ENCODE measurements at places on chromosomes 12 and 14. TPM values are rescaled to one million over a fixed set of nuclear protein-coding genes. Genes with fewer than 3 reads are reported as not detected.

Gene RNU4-1
- under 0.01 TPM for total RNA-seq

Gene TRAF3
- total RNA-seq: 14.0 TPM

Gene SYCP3
- total RNA-seq: not detected

Gene ANG
- 7.9 TPM for total RNA-seq

Gene TAS2R20
- total RNA-seq: 0.65 TPM

Gene TAS2R50
- 0.13 TPM for total RNA-seq

Gene B4GALNT3
- not detected for total RNA-seq

Gene PRICKLE1
- 5.7 TPM for total RNA-seq

Gene TAS2R13
- total RNA-seq: 2.8 TPM

Gene CLEC7A
- under 0.01 TPM for total RNA-seq

Gene RNASE2
- total RNA-seq: not detected

Gene ADAM21
- total RNA-seq: 0.32 TPM

Gene TMEM179
- not detected for total RNA-seq

Gene VWF
- 1.4 TPM for total RNA-seq

Gene AMN
- 0.08 TPM for total RNA-seq

Gene ITGB7
- not detected for total RNA-seq

Gene BATF
- total RNA-seq: not detected

Gene FIGNL2
- 0.13 TPM for total RNA-seq

Gene TAS2R8
- total RNA-seq: 0.08 TPM

Gene FGF6
- total RNA-seq: not detected

Gene P2RX2
- not detected for total RNA-seq
